Trophoblast cell (in vitro differentiated cells and primary cell): ENCODE measurements at places on chromosomes 3 and 15.
A peak's percentile ranks its signal among the peaks of the same experiment; 100 is the strongest.

DNA sequence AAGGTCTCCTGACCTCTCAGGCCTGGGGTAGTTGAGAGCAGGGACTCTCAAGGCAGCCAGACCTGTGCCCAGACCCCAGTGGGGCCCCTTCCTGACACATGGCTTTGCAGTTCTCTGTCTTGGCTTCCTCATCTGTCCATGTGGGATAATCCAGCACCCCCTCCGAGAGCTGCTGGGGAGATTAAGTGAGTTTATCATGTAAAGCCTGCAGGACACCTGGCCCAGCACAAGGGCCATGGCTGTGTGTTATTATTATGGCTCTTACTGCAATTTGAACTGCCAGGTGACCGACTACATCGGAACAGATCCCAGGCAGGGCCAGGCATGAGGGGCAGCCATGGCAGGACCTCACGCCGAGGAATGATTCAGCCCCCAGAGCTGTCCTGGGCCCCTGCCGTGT lies 12.6 kb downstream of the DUSP7 start:
- H3K27ac ChIP-seq = no peak overlapping the region
- no peak overlapping the region for H3K4me3 ChIP-seq
- peaks cover 19% of the 10 kb centered on the region for H3K4me1 ChIP-seq
- H3K36me3 ChIP-seq = no peaks in the 10 kb centered on the region

DNA sequence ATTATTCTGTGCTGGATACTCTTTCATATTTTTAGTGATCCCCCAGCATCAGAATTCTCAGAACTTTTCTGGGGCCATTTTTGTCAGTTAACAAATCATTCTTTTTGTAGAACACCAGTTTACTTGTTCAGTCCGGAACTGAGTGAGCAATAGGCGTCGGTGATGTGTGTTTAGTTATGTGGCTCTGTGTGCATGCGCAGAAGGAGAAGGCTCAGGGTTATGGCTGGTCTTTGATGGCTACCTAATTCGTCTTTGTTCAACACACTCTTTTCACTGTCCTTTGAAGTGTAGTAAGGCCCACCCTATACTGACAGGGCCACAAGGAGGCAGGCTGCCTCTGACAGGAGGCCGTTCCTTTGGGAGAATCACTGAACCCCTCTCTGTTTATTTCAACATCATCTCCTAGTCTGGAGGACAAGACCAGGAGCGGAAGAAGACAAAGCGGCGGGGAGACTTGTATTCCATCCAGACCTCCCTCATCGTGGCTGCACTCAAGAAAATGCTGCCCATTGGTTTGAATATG lies 158.2 kb upstream of the CHRM5 start:
- DNase-seq = no peak
- H3K27me3 ChIP-seq = no peaks in the 10 kb centered on the region
- peaks cover 3% of the 10 kb centered on the region for H3K4me1 ChIP-seq
- H3K27ac ChIP-seq = no peak overlapping the region
- H3K4me3 ChIP-seq = no peak overlapping the region
- peaks cover 2% of the 10 kb centered on the region for H3K36me3 ChIP-seq

GRCh38 chr15:100720406-100720967 lies 118.1 kb downstream of the ASB7 start:
- DNase-seq = no peak
- H3K36me3 ChIP-seq = no peaks in the 10 kb centered on the region
- H3K4me3 ChIP-seq = no peak overlapping the region
- peaks cover 6% of the 10 kb centered on the region for H3K4me1 ChIP-seq

- H3K4me1 ChIP-seq = peaks cover 57% of the 10 kb centered on the region
- H3K27me3 ChIP-seq = no peaks in the 10 kb centered on the region
- H3K27ac ChIP-seq = peak overlapping the region; percentile 90
These were observed 76.8 kb downstream of the SMAD3 start for GRCh38 chr15:67142092-67142766.

GRCh38 chr3:51935886-51936755 lies 5.6 kb downstream of the RRP9 start:
- H3K36me3 ChIP-seq = peaks cover 53% of the 10 kb centered on the region
- H3K4me1 ChIP-seq = peaks cover 4% of the 10 kb centered on the region
- no peak overlapping the region for H3K4me3 ChIP-seq
- no peak for DNase-seq

GRCh38 chr3:152858170-152858800 lies 23.4 kb downstream of the P2RY1 start:
- H3K4me1 ChIP-seq = no peaks in the 10 kb centered on the region
- no peak overlapping the region for H3K4me3 ChIP-seq
- H3K27ac ChIP-seq = no peak overlapping the region
- DNase-seq = no peak

DNA sequence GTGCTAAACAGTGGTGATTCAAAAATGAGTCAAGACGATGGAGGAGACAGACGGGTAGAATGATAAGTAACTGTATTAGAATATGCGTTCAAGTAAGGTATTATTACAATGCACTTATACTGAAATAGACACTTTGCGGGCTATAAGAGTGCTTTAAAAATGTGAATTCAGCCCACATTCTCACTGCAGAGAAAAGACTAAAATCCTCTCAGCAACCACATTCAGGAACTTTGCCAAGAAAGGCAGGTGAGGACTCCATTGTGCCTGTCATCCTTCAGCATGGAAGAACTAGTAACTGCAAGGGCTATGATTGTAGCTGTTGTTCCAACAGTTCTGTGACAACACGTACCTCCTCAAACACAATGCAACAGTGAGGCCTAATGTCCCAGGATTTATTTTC lies 272.0 kb downstream of the RORA start:
- no peaks in the 10 kb centered on the region for H3K27me3 ChIP-seq
- H3K36me3 ChIP-seq = no peaks in the 10 kb centered on the region
- H3K27ac ChIP-seq = no peak overlapping the region
- no peak for DNase-seq
- H3K4me1 ChIP-seq = no peaks in the 10 kb centered on the region

- H3K27me3 ChIP-seq = no peaks in the 10 kb centered on the region
- H3K4me3 ChIP-seq = no peak overlapping the region
- H3K4me1 ChIP-seq = peaks cover 6% of the 10 kb centered on the region
- no peak for DNase-seq
These were observed 763 bp upstream of the TRNT1 start for GRCh38 chr3:3125977-3126376.

DNA sequence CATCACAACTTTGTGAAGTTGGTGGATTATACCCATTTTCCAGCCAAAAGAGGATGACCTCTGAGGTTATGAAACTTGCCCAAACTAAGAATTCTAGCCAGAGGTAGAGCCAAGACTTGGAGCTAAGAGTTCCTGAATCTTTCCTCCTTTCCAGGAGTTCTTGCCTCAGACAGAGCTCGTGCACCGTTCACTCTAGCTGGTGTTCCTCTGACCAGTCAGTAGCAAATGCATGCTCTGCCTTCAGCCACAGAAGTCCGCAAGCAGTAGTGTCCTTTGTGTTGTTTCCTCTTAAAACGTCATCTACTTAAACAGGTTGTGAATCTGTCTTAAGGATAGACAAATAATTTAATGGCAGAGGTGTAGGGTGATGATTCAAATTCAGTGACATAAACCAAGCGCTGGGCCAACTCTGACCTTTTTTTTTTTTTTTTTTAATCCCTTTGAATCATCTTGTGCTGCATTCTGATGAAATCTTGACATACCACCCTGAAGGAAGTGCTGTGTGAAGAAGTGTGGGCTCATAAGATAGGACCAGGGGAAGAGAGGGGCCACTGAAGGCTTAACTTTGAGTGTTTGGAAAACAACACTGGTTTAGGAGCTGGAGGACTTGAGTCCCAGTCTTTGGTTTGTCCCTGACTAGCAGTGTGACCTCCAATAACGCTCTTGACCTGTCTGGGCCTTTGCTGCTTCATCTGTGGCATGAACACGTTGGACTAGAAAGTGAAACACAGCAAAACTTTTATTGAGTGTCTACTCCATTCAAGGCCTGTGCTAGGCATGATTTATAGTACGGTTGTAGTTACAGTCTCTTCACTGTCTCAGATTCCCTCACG lies 53.4 kb downstream of the ITPR1 start:
- H3K4me3 ChIP-seq = no peak overlapping the region
- H3K27me3 ChIP-seq = no peaks in the 10 kb centered on the region
- no peak overlapping the region for H3K27ac ChIP-seq
- H3K36me3 ChIP-seq = no peaks in the 10 kb centered on the region

DNA sequence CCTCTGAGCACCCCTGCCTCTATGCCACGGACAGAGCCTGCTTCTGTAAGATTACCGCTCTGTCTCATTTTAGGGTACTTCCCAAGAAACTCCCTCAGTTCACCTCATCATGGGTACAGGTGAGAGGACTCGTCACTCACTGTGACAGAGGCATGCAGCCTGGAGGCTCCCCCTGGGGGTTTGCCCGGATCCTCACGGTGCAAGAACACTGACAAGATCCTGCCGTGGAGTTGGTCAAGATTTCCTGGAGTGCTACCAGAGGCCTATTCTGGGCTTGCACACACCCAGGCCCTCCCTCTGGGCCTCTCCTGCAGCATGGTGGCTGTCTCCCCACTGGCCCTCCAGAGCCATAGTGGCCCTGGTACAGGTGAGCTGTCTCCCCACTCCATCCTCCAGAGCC lies 103.1 kb upstream of the TNIK start:
- peak; percentile 54 for DNase-seq
- H3K4me3 ChIP-seq = peak overlapping the region; percentile 44

- H3K36me3 ChIP-seq = no peaks in the 10 kb centered on the region
- no peak for DNase-seq
- no peak overlapping the region for H3K4me3 ChIP-seq
- H3K4me1 ChIP-seq = no peaks in the 10 kb centered on the region
- H3K27me3 ChIP-seq = no peaks in the 10 kb centered on the region
These were observed 117.1 kb downstream of the TPRA1 start for GRCh38 chr3:127473244-127474024.

DNA sequence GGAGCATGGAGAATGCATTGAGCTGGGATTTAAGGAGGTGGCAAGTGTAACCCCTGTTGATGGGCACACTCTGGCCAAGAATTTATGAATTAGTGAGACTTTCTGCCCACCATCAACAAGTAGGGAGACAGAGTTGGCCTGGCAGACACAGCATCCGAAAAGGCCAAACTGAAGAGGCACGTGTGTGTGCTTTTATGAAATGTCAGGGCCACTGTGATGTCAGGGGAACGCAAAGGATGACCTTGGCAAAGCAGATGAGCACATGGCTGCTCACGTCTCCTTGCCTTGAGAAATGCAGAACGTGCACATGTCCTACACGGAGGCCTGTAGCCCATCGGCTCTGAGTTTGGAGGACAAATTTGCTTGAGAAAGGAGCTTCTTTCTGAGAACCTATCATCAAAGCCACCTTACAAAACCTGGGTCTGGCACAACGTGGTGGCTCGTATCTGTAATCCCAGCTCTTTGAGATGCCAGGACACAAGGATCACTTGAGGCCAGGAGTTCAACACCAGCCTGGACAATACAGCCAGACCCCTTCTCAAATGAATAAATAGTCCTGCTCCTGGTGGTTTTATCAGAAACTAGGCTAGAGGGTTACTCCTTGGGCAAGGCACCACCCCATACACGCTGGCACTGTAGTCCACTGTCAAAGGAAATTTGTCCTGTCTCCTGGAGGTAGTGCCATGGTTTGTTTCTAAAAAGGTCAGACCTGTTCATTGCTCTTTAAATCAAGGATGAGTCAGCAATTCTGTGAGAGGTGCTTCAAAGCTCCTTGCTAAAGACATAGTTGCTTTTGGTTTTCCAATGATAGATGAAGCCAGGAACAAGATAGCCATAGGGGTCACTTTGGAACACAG lies 941 bp upstream of the SH3BP5 start:
- no peaks in the 10 kb centered on the region for H3K27me3 ChIP-seq
- peaks cover 5% of the 10 kb centered on the region for H3K36me3 ChIP-seq
- DNase-seq = no peak
- H3K27ac ChIP-seq = peak overlapping the region; percentile 64
- H3K4me1 ChIP-seq = peaks cover 34% of the 10 kb centered on the region

DNA sequence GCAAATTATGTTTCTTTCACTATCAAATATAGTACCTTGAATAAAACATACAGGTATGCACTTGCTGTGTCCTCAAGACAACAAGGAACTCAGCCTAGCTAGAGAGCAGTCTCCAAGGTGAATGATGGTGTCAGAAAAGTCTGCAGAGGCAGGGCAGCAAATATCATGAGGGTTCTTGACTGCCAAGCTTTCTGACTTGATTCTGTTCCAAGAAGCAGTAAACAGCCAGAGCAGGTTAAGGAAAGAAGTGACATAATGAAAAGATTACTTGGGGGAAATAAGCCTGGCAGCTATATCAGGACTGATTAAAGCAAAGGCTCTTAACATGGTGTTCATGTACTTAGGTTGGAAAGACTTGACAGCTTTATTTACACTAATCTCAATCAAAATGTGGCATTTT lies 192.2 kb upstream of the GADL1 start:
- H3K36me3 ChIP-seq = no peaks in the 10 kb centered on the region
- H3K4me1 ChIP-seq = no peaks in the 10 kb centered on the region
- H3K27ac ChIP-seq = no peak overlapping the region

- H3K27ac ChIP-seq = no peak overlapping the region
- H3K4me1 ChIP-seq = peaks cover 4% of the 10 kb centered on the region
- peak; percentile 65 for DNase-seq
These were observed 86.2 kb downstream of the MEIS2 start for GRCh38 chr15:37014137-37014536.

DNA sequence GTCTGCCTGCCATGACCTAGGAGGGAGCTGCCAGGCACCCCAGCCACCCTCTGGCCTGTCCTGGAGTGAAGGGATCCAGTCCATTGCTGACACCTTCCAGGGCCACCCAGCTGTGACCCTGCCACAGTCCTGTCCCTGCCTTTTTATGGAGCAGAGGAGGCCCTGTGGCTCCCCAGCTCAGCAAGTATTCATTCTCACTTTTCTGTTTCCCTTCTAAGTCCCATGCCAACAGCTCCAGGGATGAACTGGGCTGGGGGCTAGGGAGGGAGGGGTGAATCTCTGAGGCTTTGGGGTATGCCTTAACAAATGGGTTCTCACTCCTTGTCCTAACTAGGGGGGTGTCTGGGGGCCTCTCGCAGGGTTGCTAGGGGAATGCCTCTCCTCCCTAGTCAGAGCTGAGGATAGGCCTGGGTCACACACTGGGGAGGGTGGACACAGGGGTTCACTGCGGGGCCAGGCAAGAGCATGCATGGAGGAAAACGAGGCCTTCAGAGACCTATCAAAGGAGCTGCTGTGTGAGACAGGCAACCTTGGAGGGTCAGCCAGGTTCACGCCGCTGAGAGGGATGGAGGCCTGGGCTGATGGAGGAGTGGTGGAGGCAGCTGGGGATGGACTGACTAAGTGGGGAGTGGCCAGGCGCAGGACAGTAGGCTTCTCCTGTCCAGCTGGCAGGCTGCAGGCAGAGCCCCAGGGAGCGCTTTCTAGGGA lies 31.8 kb downstream of the EPHB3 start:
- no peaks in the 10 kb centered on the region for H3K36me3 ChIP-seq
- H3K27me3 ChIP-seq = no peaks in the 10 kb centered on the region
- no peak for DNase-seq
- no peak overlapping the region for H3K4me3 ChIP-seq
- peaks cover 32% of the 10 kb centered on the region for H3K4me1 ChIP-seq
- peak overlapping the region; percentile 56 for H3K27ac ChIP-seq

GRCh38 chr3:160372780-160373179 lies 26.2 kb downstream of the IFT80 start:
- H3K27me3 ChIP-seq = no peaks in the 10 kb centered on the region
- no peak for DNase-seq
- no peak overlapping the region for H3K27ac ChIP-seq
- no peak overlapping the region for H3K4me3 ChIP-seq

DNA sequence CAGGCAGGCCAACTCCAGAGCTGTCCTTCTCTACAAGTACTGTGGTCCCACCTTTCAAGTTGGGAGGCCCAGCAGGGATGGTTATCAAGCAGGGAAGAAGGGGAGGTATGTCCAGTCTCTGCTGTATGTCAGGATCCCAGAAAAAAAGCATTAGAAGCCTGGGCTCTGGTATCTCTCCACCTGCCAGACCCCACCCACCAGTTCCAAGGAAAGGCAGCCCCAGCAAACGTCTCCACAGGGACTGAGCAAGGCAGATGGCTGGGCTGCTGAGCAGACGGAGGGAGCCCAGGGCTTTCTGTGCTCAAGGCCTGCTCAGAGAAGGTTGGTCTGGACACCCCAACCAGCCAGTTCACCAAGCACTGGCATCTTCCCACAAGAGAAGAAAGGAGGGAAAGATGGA lies 287.8 kb downstream of the XXYLT1 start:
- H3K4me3 ChIP-seq = no peak overlapping the region
- no peaks in the 10 kb centered on the region for H3K27me3 ChIP-seq
- H3K27ac ChIP-seq = no peak overlapping the region
- no peaks in the 10 kb centered on the region for H3K36me3 ChIP-seq
